ENCODE measurements at places on chromosomes 1 and 21.

GRCh38 chr1:191634801-191635508, 523.3 kb upstream of the RGS18 start:
- no peak for DNase-seq

DNA sequence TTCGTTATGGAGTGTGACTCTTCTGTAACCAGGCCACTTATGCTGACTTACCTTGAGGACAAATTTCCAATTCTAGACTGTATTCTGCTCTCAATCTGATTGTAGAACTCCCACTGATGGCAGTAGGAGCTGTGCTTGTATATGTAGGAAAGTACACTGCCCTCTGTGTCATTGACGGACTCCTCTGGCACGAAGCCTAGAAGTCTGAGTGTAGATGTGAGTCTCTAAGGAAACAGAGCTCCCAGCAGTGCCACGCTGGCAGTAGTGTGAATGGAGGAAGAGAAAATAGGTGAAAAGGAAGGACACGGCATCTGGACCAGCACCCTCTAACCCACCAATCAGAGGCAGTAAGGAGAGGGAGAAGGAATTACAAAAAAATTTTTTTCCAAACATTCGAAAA, 130.4 kb upstream of the ADGRL2 start:
- DNase-seq = no peak

DNA sequence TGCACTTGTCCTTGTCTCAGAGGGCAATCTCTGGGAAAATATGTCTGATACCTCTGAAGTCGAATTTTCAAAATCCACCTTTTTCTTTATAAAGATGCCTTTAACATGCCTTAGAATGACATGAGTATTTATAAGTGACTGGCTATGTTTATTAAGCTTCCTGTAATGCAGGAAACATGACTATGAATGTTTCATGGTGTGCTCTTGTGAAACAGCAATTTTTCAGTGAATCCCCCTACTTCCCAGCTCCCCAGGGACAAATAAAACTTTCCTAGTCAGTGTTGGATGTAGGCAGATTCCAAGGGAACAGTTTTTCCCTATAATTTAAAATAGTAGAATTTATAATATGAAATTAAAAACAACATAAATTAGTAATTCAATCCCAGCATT, 437.0 kb downstream of the LMO4 start:
- no peak for DNase-seq

DNA sequence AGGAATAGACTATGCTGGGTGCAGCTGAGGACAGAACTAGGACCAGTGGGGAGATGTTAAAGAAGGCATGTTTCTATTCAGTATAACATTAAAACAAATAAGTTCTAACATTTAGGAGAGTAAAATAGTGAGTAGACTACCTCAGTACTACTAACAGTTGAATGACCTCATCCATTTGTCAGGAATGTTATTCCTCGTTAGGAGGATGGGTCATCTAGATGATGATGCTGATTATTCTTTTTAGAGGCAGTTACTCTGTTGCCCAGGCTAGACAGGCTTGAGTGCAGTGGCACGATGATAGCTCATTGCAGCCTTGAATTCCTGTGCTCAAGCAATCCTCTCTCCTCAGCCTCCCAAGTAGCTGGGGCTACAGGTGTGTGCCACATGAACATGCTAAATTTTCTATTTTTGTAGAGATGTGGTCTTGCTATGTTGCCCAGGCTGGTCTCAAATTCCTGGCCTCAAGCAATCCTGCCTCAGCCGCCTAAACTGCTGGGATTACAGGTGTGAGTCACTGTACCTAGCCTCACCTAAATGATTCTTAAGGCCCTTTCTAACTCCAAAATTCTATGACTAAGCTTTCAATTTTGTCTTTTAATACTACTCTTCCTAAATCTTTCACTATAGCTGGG, 9.3 kb downstream of the EEIG2 start:
- no peak for DNase-seq

GRCh38 chr1:55428231-55428630, 213.1 kb upstream of the USP24 start:
- no peak for DNase-seq

- no peak for DNase-seq
Measured at GRCh38 chr21:45641480-45642035, 2.0 kb upstream of the PCBP3 start.

DNA sequence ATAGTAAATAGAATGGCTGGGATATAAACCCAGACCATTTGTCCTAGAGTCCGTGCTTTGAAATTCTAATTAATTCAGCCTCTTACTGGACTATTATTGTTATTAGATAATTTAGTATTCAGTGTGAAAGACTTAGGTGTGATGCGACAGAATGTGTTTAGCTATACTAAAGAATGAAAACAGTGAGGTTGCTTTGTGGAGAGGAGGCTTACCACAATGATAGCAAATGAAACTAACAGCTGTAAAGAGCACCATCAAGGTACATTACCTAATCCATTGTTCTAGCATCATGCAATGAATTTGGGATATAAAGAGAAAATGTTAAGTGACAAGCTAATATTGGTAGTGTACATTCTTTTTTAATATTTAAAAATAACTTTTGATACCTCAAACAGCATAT, 911.1 kb downstream of the KCNT2 start:
- DNase-seq = no peak

Data from stimulated activated CD4-positive, alpha-beta T cell treated with anti-CD3 and anti-CD28 coated beads, Interleukin-15, amount 100 ng/mL, for 1 hour (primary cell).